RPMI7951 (cell line): ENCODE measurements at places on chromosomes 3 and 15. TPM values are rescaled to one million over a fixed set of nuclear protein-coding genes. Genes with fewer than 3 reads are reported as not detected.

DNA sequence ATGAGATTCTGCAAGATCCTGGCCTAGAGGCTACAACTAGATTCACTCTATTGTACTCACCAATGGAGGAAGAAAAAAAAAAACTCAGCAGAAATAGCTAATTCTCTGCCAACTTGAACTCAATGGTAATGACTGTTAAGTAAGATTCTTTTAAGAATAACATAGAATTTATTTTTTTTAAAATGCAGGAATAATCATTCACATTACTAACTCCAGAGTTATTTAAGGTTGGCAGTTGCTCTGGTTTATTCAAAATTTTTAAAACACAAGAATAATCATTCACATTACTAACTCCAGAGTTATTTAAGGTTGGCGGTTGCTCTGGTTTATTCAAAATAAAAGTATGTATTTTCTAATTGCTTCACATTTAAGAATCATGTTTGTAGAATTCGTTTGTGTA is 1071.9 kb downstream of the IGSF11 start:
- DNase-seq, result no peak

The SPSB4 gene
- not detected in 2 replicates for total RNA-seq

The PSMD2 gene
- 542 and 803 TPM in 2 replicates for total RNA-seq

DNA sequence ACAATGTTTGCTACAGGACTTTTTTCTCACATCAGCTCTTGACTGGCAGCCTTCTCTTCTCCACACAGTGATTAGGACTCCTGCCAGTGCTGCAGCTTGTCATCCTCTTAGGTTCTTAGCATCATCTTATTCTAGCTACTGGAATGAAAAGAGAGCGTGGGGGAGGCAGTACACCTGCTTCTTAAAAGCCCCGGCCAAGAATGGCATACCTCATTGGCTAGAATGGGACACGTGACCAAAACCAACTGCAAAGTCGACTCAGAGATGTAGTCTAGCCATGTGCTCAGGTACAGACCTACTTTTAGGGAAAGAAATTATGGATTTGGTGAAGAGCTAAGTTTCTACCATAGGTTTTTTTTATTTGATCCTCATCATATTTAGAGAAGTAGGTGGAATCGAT is 44.1 kb downstream of the RARB start:
- DNase-seq, result peak; percentile 32

DNA sequence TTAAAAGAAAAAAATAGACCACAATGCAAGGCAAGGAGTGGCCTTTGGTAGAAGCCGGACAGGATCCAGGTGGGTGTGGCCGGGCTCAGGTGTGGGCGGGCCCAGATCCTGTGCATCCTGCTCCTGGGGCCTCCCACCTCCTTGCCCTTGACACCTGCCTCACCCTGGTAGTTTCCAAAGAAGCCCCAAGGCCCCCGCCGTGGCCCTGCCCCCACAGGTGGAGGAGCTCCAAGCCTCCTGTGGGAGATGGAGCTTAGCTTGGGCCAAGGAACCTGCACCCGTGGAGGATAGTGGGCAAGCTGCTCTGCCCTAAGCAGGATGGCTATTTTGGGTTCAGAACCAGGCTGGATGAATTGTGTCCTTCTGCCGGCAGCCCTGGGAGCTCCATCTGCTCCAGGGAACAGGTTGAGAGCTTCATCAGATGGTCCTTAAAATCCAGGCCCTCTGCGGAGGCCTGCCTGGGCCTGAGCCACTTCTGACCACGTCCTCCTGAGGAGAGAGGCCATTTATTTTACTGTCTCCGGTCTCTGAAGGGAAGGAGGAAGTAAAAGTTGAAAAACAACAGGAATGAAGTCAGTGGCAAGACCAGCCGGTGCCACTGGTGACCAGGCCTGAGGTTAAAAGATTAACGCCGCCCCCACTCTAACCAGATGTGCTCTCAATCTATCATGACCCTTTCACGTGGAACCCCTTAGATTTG is 53.9 kb upstream of the KLF13 start:
- DNase-seq, result no peak

DNA sequence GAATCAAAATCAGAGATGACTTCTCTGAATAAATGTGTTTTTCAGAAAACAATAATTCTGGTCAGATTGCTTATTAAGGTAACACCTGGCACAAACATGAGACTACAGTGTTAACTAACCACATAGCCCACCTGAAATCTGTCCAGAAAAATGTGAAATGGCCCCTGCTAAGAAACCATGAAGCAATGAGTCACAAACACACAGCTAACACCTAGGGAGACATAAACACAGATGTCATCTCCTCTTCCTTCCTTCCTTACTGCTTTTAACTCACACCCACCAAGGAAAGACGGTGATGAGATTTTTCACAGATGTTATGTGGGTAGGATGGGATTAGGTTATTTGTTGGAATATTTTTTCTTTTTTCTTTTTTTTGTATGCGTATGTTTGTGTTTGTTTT is 315.0 kb upstream of the STAC start:
- DNase-seq, result no peak

DNA sequence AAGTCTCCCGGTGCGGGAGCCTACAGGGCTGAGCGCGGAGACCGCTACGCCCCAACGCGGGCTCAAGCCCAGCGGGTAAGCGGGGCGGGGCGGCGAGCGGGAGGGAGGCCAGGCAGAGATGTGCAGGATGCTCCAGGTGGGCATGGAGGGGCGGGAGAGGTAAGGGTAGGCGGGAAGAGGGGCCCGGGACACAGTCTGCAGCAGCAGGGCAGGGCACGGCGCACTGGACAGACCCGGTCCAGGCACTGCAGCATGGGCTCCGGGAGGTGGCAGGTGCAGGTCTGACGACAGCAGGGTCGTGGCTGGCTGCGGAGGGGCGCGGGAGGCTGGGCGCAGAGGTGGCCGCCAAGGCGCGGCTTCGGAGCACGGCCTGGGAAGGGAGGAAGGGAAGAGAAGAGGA is 102.8 kb downstream of the GABRB3 start:
- no peak for DNase-seq

DNA sequence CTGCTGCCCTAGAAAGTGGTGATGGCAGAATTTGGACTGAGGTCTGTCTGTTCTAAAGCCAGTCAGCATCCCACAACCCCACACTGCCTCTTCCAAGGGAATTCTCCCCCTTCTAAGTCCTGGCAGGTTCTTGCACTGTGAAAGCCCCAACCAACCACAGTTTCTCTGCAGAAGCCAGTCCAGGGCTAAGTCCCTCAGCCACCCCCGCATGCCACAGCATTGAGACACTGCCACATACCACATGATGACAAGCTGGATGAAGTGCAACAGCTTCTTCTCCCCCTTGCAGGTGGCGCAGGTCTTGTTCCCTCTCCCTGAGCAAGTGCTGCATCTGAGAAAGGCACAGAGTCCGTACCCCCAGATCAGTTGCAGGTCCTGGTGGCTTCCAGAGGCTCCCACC is 18.6 kb downstream of the SSUH2 start:
- peak; percentile 59 for DNase-seq

GRCh38 chr3:64398476-64398875 is 173.2 kb upstream of the PRICKLE2 start:
- peak; percentile 92 for DNase-seq

GRCh38 chr3:54188176-54188791 is 65.9 kb downstream of the CACNA2D3 start:
- peak; percentile 66 for DNase-seq

DNA sequence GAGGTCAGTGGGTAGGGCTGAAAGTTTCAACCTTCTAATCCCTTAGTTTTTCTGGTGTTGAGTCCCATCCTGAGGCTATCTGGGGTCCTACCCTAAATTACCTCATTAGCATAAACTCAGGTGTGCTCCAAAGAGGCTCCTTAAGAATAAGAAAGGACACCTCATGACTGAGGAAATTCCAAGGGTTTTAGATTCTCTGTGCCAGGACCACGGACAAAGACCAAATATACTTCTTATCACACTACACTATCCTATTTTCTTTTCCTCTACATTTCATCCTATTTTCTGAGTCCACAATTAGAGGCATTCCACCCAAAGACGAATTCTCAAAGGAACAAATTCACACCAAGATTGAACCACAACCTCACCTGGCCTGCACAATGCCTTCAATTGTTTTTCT is 9.8 kb upstream of the THSD4 start:
- DNase-seq, result no peak

The CORO2B gene
- total RNA-seq, result 5.6 and 5.9 TPM in 2 replicates

The WDR49 gene
- 0.12 TPM in 1 of 2 replicates, not detected in the other for total RNA-seq

- DNase-seq, result no peak
Measured at GRCh38 chr3:71907996-71908395, 123.0 kb upstream of the PROK2 start.

The CASR gene
- not detected in 2 replicates for total RNA-seq
